Activated CD4-positive, CD25-positive, alpha-beta regulatory T cell treated with anti-CD3 and anti-CD28 coated beads, Interleukin-2, amount 50 U/mL, for 72 hours (primary cell): ENCODE measurements at places on chromosomes 16 and 17.

DNA sequence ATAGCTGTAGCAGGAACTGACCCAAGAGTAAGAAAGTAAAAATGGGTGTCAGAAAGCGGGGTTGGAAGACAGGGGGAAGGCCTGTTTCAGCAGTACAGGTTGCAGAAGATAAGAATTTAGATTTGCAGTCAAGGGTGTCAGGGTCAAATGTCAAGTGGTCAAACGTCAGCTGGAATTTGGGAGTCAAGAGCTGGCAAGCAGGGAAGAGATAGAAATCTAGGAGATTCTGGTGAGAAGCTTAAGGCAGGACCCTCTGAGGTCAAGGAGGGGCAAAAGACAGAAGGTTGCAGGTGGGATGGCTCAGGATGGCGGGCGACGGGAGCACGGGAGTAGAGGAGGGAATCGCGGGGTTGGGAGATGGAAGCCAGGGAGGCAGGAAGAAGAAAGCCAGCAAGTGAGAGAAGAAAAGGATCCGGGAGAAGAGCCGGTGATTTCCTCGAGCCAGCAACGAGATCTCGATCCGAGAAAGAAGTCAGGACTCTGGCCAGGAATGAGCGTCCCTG, 335 bp downstream of the SLC25A35 start:
- DNase-seq, result no peak

DNA sequence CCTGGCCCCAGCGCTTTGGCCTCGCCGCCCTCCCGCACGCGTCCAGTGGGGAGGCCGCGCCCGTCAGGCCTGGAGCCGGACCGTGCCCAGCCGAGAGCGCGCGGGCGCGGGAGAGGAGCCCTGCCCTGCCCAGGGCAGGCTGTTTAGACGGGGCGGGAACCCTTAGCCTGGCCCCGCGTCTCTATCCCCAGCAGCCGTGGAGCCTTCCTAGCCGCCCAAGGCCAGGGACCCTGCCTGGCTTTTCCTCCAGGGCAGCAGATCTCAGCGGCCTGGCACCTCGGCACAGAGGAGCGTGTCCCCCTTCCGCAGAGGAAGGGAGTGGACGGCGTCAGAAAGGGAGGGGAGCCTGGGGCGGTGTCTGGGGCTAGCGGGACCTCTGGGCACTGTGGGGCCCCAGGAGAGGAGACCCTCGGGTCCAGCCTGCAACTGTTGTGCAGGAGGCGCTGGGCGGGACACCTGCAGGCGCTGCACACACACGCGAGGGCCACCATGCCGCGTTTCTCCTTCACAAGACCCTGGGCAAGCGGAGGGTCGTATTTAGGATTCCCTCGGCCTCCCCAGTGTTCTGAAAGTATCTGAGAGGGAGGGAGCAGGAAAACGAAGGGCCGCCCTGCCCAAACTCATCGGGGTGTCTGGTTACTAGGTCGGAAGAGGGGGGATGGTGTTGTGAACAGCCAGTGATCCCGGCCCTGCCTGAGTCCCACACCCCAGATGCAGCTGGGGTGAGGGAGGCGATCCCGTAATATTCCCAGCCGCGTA, 2.3 kb upstream of the NPTX1 start:
- DNase-seq, result no peak

- DNase-seq, result no peak
These were observed 19.8 kb downstream of the SETD6 start for GRCh38 chr16:58535100-58535499.

DNA sequence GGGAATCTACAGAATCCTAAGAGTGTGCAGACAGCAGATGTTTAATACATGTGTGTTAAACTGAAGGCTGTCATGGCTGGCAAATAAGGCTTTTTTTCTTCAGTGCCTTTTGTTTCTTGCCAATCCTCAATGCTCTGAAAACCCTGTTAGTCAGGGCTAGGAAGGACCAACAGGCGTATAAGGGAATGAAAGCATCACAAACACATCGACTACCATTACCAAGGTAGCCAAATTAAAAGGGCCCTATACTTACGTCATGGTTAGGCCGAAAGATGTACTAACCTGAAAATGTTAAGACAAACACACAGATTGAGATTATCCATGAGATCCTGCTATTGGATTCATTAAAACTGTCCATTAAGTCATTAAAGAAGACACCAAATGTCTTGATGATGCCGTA, 13.1 kb downstream of the SLC16A6 start:
- DNase-seq, result no peak

DNA sequence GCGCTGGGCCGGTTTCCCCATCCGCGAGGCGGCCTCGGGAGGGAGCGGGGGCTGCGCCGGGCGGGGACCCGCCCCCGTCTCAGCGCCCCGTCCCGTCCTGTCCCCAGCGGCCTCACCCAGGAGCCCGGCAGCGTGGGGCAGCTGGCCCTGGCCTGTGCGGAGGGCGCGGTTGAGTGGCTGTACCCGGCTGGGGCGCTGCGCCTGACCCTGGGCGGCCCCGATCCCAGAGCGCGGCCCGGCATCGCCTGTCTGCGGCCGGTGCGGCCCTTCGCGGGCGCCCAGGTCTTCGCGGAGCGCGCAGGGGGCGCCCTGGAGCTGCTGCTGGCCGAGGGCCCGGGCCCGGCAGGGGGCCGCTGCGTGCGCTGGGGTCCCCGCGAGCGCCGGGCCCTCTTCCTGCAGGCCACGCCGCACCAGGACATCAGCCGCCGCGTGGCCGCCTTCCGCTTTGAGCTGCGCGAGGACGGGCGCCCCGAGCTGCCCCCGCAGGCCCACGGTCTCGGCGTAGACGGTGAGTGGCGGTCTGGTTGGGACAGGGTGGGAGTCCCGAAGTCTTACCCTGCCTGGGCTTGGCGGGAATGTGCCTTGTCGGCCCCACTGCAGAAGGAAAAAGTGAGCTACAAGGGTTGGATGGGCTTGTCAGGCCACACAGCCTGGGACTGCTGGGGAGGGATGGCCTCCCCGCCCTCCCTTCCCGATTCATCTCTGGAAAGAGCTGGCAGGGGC, 720 bp downstream of the METRN start:
- DNase-seq, result peak; percentile 44

- DNase-seq, result no peak
These were observed 40.6 kb upstream of the PITPNM3 start for GRCh38 chr17:6596941-6597340.

GRCh38 chr16:70724146-70725023, 38.5 kb upstream of the MTSS2 start:
- DNase-seq, result no peak

DNA sequence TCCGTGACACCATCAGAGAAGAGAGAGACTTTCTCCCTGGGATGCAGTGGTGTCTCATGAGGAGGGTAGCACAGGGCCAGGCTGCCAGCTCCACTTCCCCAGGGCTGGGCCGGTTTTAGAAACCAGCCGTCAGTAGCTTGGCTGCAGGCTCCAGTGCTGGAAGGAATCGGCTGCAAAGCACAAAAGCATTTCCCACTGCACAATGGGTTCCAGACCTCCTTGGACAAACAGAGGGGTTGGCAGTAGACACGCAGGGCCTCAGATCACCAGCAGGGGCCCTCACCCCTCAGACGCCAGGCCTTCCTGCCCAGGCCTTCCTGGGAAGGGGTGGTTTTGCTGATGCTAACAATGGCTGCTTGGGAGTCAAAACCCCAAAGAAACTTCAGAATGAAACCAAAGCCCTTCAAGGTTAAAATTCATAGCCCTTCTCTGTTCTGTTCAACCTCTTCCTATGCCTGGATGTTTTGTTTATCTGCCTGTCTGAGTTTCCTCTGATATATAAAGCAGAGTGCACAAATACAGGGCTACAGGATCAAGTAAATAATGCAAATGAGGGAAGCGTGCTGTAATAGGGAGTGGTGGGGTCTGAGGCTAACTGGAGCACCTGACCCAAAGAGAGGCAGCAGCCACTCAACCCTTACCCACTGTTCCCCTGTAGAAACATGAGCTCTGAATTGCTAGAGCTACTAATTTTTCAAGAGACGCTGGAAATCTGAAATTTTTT, 26.2 kb downstream of the TEKT5 start:
- DNase-seq, result no peak

- DNase-seq, result no peak
These were observed 4.1 kb downstream of the CALCOCO2 start for GRCh38 chr17:48834973-48835372.

DNA sequence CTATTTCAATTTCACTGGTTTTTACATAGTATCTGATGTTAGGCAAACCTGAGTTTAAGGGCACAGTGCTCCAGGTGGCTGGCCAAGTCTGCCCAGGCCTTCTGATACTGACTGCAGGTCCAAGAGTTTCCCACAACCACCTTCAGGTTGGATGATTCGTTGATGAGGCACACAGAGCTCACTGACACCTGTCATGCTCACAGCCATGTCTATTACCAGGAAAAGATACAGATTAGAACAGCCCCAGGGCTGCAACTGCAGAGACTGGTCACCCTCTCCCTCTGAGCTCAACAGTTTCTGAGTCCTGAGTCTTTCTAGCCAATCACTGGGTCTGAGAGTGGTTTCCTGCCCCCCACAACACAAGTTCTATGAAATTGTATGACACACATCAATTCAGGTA, 37.2 kb downstream of the MEAK7 start:
- no peak for DNase-seq

DNA sequence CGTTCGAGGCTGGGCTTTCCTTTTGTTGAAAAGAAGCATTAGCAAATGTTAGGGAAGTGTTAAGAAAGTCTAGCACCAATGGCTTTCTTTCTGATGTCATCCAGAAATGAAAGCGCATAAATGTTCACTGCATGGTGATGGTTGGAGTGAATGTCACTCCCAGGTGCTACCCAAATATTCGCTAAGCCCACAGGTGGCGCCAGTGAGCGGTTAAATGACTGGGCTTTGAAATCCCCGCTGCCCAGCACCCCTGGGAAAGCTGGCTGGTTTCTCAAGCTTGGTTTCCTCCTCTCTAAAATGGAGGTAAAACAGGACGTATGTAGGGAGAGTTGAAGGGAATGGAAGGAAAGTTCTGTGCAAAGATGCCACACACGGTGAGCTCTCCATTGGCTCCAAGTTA, 104.4 kb downstream of the IRX5 start:
- DNase-seq, result no peak

GRCh38 chr17:9098242-9098825, 77.0 kb downstream of the NTN1 start:
- no peak for DNase-seq
